ENCODE measurements at places on chromosomes 7 and 10.

DNA sequence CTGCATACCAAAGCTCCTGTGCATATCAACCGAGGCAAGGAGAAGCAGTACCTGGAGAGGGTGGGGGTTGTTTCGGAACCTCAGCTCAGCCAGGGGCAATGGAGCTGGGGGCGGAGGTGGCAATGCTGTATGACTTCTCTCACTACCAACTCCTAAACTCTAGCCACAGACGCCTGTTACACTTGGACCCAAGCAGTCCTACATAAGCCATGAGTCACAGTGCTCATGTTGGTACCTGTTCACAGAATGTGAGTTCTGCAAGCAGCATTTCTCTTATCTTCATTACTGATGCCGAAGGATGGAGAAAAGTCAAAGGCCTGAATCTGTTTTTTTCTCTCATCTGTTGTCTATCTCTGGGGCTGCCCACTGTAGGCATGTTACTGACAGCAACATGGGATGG, 3.2 kb upstream of the RAB18 start:
- DNase-seq: no peak

DNA sequence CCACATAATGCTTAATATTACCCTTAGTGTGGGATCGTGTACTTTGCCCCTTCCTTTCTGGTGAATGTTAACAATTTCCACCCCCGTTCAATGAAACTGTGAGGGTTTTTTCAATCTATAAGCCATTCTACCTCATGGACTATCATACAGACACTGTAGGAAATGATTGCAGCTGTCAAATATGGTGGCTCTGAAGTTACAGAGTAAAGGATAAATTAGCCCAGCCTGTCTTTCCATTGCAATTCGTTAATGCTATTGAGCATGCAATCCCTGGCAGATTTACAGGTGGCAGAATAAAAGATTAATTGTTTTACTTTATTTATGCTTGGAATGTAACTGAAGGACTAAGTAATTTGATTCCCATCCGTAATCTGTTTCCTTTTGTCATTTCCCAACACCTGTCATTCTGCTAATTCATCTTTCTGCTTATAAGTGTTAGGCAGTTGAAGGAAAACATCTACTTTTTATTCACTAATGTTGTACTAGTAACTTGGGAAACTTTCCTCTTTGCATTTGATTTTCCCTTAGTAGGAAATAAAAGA, 1211.6 kb upstream of the LRRN3 start:
- no peak for DNase-seq

DNA sequence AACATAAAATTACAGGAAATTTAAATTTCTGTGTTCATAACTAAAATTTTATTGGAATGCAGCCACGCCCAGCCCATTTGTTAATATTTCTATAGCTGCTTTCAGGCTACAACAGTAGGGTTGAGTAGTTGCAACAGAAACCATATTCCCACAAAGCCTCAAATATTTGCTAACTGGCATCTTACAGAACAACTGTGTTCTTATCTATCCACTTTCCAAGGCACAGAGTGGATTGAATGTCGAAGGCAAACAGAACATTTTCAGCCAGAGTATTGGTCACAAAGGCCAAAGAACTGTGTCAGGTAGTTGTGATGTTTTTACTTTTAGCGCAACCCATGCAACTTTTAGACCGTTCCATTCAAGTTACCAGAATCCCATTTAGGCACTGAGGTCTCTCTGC, 51.1 kb upstream of the OPN4 start:
- DNase-seq: no peak

DNA sequence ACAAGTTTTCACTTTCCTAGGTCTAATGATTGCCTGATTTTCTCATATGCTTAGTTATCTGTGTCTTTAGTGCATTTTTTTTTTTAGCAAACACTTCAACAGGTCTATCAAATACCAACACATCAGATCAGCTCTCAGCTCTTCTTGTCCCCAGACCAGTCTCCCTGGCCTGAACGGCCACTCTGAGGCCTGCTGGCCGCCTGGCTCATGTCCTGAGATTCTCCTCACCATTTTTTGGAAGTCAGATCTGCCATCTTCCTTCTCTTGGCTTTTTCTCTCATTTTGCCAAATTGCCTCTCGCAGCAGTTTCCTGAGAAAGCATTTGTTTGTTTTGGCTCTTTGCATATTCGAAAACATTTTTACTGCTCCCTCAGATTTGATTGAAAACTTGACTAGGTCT, 29.3 kb downstream of the PPP2R2D start:
- DNase-seq: no peak

DNA sequence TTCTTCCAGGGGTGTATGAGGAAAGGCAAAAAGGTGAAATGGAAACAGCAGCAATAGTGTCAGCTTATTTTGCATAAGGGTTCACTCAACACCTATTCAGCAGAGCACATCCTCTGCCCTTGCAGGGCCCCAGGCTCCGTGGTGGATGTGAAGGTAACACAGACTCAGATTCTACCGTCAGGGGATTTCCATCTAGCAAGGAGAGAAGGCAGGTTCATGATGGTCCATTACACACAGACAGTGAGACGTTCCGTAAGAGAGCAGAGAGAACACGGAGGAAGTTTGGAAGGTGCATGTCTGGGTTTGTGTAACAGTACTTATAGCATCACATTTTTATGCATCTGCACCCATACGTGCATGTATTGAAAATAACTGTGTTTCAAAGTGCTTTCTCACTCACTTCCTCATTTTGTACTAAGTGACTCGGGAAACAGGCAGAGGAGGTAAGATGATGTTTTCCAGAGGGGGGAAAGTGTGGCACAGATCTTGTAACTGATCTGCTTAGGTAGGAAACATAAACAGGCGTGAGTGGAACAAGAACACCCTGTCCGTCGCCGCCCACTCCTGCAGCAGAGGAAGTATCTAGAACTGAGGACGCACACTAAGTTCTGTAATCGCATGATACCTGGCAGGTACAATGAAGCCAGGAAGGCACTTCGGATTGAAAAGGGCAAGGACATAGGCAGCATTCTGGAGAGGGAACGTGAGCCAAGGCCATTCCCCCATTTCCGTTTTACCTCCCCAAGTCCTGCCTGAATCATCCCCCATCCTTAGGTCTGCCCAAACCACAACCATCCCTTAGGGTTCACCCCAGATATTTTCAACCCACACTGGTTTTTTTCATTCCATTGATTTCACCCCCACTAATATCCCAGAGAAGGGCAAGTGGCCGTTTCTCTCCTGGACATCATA, 1.0 kb upstream of the ENO4 start:
- DNase-seq: no peak

DNA sequence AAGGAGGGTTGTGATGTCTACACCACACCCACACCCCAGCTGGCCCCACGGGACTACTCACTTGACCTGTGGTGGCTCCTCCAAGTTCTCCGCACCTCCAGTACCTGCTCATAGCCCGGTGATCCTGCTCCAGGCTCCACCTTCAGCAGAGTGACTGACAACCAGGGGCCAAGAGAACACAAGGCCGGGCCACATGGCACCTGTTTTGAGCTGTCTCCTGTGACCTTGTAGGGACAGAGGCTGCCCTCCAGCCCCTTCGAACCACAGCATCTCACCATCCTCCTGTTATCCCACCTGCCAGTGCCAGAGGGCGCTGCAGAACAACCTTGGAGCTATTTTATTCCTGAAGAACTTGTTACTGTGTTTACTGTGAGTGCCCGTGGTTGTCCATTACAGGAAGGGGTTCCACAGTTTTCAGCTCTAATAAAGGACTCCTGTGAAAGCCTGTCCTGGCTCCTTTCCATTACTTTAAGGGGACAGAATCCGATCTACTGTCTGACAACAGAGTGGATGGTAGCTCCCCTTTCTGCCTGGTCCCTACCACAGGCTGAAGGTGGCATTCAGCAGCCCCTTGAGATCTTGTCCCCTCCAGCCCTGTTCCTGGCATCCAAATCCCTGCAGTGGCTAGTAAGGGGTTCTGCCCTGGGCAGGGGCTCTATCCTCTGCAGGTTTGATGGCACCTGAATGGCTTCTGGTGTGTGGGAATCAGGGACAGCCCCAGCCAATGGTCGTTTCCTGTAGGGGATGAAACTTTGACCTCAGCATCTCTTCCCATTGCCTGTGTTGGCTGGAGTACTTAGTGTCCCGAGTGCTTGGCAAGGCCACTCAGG, 50.8 kb downstream of the C10orf120 start:
- peak; percentile 60 for DNase-seq

DNA sequence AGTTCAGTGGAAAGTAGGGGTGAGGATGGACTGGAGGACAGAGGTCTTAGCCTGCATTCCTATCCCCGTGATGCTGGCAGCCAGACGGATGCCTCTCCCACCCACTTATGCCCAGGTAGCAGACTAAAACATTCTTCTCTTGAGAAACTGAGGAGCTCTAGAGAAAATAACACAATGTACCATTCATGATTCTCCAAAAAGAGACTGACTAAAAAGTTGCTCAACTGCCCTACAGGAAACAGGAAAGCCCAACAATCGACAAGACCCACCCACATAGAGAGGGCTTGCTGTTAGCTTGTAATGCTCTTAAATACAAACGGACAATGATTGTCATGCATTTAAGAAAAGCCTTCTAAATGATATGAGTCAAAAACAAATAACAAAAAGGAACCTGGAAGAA, 33.2 kb upstream of the PDE1C start:
- no peak for DNase-seq

DNA sequence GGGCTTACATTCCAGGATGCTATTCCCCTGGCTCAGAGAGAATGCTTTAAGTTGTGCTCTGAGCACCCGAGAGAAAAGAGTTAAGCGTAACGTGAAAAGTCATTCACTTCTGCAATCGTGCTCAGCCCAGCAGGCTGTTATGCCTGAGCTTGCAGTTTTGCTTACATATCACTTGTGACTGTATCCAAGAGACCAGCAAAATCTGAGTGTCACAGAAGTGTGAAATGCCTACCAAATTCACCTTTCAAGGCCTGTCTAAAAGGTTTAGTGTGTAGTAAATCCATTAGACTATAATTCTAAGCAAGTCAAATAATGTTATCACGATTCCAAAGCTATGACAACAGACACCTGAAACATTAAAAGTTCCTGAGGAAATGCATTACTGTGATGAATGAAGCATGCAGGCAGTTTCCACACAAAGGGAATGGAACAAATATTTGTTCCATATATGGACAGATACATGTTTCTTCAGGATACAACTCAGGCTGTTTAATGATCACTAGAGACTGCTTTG, 20.1 kb downstream of the ITGB1 start:
- peak; percentile 44 for DNase-seq

- DNase-seq: no peak
Measured at GRCh38 chr7:1404898-1405548, 54.2 kb downstream of the MICALL2 start.

GRCh38 chr7:73738220-73738611, 386 bp downstream of the ABHD11 start:
- peak; percentile 88 for DNase-seq

GRCh38 chr7:114214466-114214865, 200.1 kb upstream of the FOXP2 start:
- DNase-seq: no peak

GRCh38 chr7:92343714-92344113, 97.9 kb downstream of the ANKIB1 start:
- DNase-seq: no peak

GRCh38 chr10:17453373-17454091, 863 bp downstream of the ST8SIA6 start:
- DNase-seq: peak; percentile 89

GRCh38 chr7:84722734-84723133, 464.1 kb downstream of the SEMA3D start:
- DNase-seq: no peak

GRCh38 chr10:95742485-95742884, 13.5 kb upstream of the ENTPD1 start:
- DNase-seq: peak; percentile 50

DNA sequence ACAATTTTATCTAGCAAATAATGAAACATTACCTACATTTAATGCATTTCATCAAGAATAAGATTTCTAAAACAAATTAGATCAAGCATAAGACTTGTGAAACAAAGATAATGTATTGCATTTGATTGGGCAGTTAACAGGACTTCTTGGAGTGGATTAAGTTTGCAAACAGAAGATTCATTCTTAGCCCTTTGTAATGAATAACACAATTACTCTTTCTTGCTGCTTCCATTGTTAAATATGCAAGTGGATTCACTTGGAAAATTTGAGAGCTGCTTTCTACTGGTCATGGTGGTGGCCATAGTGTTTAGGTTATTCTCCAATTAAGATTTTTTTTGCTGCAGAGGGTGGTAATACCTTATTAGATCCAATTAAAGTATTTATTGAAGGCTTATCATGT, 6.0 kb downstream of the PPP1R9A start:
- DNase-seq: no peak

DNA sequence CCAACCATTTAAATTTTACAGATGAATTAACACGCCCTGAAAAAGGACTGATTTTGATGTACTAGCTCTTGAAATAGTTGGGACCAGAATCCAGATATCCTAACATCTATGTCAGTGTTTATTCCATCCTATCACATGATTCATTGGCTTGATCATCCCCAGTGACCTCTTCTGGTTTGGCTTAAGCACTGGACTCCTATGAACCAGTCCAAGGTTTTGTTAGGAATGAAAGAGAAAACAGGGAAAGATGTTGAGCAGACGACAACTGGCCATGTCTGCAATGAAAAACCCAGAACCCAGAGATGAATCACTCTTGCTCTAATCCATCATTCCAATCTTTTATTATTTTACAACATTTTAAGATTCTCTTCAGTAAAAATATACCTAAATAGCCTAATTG, 1080.9 kb downstream of the SORCS1 start:
- no peak for DNase-seq

DNA sequence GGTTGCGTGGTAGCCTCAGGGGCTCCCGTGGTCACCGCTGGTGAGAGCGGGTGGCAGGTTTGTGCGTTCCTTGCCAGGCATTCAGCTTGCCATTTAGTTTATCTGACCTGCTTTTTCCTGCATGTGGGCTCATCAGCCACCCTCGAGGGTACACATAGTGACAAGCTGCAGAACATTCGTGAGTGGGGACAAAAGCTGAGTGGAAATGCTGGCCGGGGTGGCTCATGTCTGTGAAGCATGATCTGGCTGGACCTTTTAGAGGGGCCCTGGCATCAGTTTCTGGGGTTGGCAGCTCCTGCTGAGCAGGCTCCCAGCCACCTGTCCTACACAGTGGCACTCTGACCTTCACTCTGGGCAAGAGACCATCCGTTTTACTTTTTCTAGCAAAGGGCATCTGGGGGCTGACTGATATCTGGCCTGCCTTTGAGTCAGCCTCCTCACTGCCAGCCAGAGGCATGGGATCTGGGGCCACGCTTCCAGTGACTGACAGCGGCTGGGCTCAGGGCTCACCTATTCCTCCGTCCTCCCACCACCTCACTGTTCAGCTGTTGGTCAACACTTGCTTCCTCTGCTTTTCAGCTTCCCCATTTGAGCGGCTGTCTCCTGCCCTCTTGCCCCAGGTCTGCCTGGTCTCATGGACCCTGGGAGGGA, 75.0 kb downstream of the LANCL2 start:
- DNase-seq: no peak

DNA sequence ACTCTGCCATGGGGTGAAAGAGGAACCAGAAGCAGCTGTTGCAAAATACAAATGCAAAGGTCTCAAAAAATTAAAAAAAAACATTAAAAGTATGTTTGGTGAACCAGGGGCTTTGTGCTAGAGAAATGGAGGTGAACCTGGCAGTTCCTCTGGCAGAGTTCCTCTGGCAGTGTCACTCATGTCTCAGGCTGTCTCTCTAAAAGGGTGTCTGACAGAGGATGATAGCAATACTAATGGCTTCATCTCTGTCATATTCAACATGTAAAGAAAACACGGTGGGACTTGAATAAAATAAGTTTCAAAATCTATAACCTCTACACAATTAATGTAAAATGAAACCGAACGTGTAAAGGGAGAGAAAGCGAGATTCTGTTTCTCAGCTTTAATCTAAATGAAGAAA, 375.7 kb upstream of the VWC2 start:
- no peak for DNase-seq

- no peak for DNase-seq
Measured at GRCh38 chr10:26310361-26310760, 93.8 kb downstream of the GAD2 start.

All from upper lobe of left lung (tissue), 6 donors.